ENCODE measurements at places on chromosomes 7 and 10.

- DNase-seq = no peak
Observed at GRCh38 chr7:45975367-45975766, 54.3 kb upstream of the IGFBP3 start.

GRCh38 chr7:36165059-36165458 is 12.0 kb downstream of the EEPD1 start:
- no peak for DNase-seq

- no peak for DNase-seq
Observed at GRCh38 chr10:32962521-32962920, 4.5 kb upstream of the ITGB1 start.

- no peak for DNase-seq
Observed at GRCh38 chr7:103993551-103993950, 4.1 kb upstream of the RELN start.

DNA sequence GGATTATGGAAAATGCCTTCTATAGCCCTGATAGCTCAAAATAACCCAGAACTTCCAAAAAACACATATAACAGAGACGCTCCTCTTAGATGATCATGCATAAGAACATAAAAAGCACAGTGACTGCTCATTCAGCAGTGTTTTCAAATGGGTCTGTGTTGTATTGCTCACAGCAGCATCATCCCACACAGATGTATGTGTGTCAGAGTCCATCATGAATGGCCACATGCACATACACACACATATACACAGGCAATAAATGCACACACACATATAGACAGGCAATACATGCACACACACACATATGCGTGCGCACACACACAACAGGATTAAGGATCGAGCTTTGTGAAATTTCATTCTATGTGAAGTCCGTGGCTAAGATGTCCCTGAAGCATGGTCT is 26.1 kb downstream of the TMEM273 start:
- no peak for DNase-seq

DNA sequence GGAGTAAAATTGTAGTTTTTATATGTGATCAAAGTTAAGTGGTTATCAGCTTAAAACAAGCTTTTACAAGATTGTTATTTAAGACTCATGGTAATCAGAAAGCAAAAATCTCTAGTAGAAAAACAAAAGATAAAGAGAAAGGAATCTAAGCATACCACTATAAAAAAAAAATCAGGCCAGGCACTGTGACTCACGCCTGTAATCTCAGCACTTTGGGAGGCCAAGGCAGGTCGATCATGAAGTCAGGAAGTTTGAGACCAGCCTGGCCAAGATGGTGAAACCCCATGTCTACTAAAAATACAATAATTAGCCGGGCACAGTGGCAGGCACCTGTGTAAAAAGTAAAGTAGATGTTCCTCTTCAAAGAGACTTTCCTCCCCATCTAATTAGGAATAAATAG is 265.9 kb upstream of the NRP1 start:
- no peak for DNase-seq

DNA sequence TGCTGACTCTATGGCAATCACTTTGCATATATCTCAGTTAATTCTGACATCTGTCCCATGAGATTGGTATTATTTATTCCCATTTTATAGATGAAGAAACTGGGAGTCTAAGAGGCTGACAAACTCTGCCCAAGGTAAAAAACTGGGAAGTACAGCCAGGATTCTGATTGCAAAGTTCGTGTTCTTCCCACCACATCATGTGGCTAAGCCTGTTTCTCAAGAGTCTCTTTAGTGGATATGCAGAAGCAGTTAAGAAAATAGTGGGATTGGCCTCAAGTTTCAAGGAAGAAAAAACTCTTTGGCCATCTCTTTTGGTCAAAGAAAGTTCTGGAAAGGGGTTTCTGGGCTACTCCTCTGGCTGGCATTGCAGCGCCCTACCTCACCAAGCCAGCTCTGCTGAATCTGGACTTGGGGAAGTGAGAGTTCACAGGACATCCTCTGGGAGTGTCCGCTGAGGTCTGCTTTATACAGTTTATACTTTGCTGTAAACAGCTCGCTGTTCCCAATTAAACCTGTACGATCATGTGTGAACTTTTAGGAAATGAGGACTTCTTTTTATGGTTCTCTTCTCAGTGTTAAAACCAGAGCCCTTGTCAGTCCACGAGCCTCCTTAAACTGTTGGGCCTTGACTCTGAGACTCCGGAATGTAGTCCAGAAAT is 12.2 kb upstream of the BMPR1A start:
- DNase-seq = no peak

- DNase-seq = no peak
Observed at GRCh38 chr10:75461672-75462649, 30.5 kb downstream of the LRMDA start.

DNA sequence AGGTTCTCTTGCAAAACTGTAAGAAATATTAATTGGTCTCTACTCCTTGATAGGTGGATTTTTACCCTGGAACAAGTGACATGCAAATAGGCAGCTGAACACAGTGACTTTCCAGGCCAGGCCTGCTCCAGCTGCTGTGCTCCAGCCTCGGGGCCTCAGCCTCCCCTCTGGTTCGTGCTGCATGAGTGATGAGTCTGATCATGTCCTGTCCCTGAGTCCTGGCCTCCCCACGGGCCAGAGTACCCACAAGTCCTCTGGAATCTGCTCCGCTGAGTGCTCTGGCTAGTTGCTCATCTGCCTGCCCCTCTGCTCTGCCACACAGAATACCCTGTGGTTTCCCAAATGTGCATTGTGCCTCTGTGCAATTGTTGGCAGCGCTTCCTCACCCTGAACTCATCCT is 80.1 kb upstream of the PDZD8 start:
- no peak for DNase-seq

GRCh38 chr10:131477457-131478121 is 166.1 kb upstream of the TCERG1L start:
- no peak for DNase-seq

GRCh38 chr10:88152728-88153133 is 289.3 kb downstream of the PTEN start:
- DNase-seq = peak; percentile 17

DNA sequence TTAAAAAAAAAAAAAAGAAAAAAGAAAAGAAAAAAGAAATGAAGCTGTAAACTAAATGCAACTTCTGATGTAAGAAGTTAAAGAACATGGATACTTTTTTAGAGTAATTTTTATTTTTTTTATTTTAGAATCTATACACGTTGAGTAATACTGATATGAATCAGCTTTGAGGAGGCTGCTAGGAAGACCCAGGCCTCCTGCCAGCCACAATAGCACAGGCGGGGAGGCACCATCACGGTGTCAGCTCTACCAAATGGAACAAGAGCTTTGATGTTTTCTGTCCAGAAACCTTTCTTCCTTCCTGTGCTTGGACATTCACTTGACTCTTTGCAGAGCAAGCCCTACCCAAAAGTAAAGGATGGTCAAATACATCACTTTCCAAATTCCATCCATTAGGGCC is 45.3 kb upstream of the EGR2 start:
- DNase-seq = no peak

DNA sequence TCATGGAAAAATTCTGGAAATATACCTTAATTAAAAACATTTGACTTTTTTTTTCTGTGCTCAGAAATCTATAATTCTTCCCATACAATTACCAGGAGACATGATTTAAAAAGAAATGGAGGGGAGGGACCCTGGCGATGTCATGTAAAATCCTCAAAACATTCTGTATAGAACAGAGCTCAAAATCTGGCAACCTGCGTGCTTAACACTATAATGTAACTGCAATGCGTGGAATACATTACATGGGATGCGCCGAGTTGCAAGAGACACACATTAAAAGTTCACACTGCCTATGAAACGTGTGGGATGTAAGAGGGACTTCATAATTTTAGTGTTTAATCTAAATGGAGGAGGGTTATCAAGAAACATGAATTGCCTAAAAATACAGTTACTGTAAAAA is 215.0 kb downstream of the GLI3 start:
- DNase-seq = no peak
